Endothelial cell (in vitro differentiated cells): ENCODE measurements at places on chromosomes 12 and 14.

DNA sequence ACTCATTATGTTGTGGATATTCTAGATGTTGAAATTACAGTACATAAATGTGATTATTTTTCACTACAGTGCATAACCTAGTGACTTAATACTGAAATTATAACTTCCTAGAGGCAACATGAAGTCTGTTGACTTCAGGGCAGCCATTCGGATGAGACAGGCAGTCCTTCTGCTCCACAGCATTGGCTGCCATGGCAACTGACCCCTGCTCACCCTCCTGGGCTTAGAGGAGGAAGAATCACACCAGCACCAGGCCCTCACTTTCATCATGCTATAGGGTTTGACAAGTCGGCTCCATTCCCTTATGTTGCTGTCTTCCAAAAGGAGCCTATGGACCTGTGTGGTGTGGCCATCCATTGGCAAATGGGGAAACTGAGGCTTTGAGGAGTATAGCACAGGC, 233.5 kb upstream of the TMEM132C start:
- DNase-seq: no peak

GRCh38 chr14:78335531-78335930, 165.4 kb downstream of the NRXN3 start:
- DNase-seq: no peak

- DNase-seq: no peak
Measured at GRCh38 chr14:64088647-64088964, 205.6 kb downstream of the ESR2 start.

- DNase-seq: no peak
Measured at GRCh38 chr12:43872396-43872795, 36.5 kb downstream of the TMEM117 start.

- no peak for DNase-seq
Measured at GRCh38 chr12:46944771-46945170, 119.0 kb upstream of the SLC38A4 start.

DNA sequence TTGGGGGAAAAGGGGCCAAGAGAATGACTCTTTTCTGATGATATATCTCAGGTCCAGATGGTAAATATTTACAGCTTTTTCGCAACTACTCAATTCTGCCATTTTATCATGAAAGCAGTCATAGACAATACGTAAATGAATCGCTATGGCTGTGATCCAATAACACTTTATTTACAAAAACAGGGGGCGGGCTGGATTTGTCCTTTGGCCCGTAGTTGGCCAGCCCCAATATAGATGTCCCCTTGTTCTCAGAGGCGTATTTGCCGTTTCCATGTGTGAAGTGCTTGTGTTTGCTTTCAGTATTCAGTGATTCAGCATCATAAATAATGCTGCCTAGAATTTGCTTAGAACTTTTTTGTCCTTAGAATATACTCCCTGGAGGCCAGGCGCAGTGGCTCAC, 77.2 kb downstream of the CCDC92 start:
- no peak for DNase-seq
